Activated naive CD8-positive, alpha-beta T cell treated with anti-CD3 and anti-CD28 coated beads for 36 hours (primary cell): ENCODE measurements at places on chromosomes 1 and 21. TPM values are rescaled to one million over a fixed set of nuclear protein-coding genes. Genes with fewer than 3 reads are reported as not detected.

DNA sequence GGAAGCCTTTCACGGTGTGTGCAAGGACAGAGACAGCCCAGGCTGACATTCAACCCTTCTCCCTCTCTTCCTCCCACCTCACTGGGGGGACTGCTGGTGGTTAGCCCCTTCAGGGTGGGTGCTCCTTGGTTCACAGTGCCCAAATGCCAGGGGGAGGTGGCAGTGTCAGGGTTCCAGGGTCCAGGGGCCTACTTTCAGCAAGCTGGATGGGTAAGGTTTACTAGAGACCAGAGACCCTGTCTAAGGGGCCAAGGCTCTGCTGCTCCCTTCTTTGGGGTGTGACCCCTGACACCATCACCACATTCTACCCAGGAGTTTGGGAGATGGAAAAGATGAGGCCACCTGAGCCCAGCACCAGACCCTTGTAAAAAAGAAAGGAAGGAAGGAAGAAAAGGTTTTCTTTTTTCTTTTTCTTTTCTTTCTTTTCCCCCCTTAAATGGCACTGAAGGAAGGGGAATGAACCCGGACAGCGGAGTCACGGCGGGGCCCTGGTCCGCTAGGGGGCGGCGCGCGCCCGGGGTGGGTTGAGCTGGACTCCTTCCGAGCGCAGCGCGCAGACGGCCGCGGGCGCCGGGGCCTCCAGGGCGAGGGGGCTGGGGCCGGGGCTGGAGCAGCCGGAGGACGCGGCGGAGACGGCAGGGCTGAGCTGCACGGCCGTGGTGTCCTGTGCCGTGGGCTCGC lies 18.8 kb downstream of the KNCN start:
- DNase-seq, result peak; percentile 79

- DNase-seq, result no peak
These were observed 121.2 kb downstream of the NRIP1 start for GRCh38 chr21:14943616-14944015.

DNA sequence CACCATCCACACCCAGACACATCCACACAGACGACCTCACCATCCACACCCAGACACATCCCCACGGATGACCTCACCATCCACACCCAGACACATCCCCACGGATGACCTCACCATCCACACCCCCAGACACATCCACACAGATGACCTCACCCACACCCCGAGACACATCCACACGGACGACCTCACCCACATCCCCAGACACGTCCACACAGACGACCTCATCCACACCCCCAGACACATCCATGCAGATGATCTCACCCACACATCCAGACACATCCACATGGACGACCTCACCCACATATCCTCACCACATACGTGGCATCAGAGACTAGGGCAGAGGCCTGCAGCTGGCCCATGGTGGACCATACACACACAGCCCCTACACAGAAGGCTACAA lies 14.7 kb upstream of the FABP3 start:
- DNase-seq, result no peak

DNA sequence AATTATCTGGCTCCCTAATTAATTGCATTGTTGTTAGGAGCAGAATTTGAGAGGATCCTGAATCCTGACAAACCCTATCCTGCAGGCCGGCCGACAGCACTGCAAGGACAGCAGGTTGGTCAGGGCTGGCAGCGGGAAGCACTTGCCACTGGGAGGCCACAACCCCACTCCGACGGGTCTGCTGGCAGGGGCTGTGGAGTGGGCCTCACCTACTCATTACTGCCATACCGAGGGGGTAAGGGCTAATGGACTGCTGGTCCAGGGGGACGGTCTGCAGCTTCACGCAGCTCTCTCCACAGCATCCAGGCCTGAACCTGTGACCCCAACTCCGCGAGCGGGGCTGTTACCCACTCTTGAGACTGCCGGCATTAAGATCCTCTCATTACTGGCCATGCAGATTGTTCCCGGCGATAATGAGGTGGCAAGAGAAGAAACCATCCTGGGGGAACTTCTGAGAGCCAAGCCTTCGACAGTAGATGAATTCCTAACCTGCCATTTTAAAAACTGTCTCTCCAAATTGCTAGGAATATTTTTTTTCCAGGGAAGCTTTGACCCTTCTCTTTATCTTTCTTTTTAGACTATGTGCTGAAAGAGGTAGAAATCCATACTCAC lies 501.3 kb downstream of the OMA1 start:
- DNase-seq, result no peak

EPHA10 gene
- total RNA-seq, result not detected

- no peak for DNase-seq
These were observed 95.1 kb downstream of the ST3GAL3 start for GRCh38 chr1:43802356-43802980.
